Regular cardiac myocyte (primary cell): ENCODE measurements at places on chromosomes 11 and 22. TPM values are rescaled to one million over a fixed set of nuclear protein-coding genes. Genes with fewer than 3 reads are reported as not detected.

SLC25A18 gene
- total RNA-seq = under 0.01 TPM in 1 of 2 replicates, not detected in the other

FADS2 gene
- total RNA-seq = 57.5 and 125 TPM in 2 replicates

LINC01488 gene
- total RNA-seq = under 0.01 TPM in 1 of 2 replicates, not detected in the other

CTTN gene
- total RNA-seq = 405 and 436 TPM in 2 replicates

KRTAP5-2 gene
- total RNA-seq = not detected in 2 replicates

KCNC1 gene
- total RNA-seq = not detected in 2 replicates

OR8A1 gene
- not detected in 2 replicates for total RNA-seq

NXPE4 gene
- not detected in 2 replicates for total RNA-seq

GAS2L1 gene
- 7.6 and 12.5 TPM in 2 replicates for total RNA-seq

PDE2A gene
- 1.3 and 3.4 TPM in 2 replicates for total RNA-seq

OR52I2 gene
- total RNA-seq = not detected in 2 replicates

MPPED2 gene
- total RNA-seq = not detected in 2 replicates

NAP1L4 gene
- total RNA-seq = 91.9 and 153 TPM in 2 replicates

ARHGEF17 gene
- 25.4 and 42.0 TPM in 2 replicates for total RNA-seq

CSNK2A3 gene
- 1.4 and 1.9 TPM in 2 replicates for total RNA-seq

SPTBN2 gene
- 3.3 and 13.8 TPM in 2 replicates for total RNA-seq

TCN1 gene
- total RNA-seq = not detected in 2 replicates

NFRKB gene
- 16.3 and 18.3 TPM in 2 replicates for total RNA-seq

NRIP3 gene
- total RNA-seq = 16.6 and 28.2 TPM in 2 replicates

SYCE3 gene
- total RNA-seq = not detected in 2 replicates

SCUBE2 gene
- 1.2 and 1.7 TPM in 2 replicates for total RNA-seq

OTOG gene
- total RNA-seq = not detected in 2 replicates

MGAT3 gene
- total RNA-seq = 1.3 and 3.1 TPM in 2 replicates

APOL1 gene
- total RNA-seq = 28.0 and 85.1 TPM in 2 replicates

GRAP2 gene
- total RNA-seq = under 0.01 TPM in 1 of 2 replicates, not detected in the other

MS4A12 gene
- total RNA-seq = not detected in 2 replicates

APOBEC3H gene
- 0.19 and 1.1 TPM in 2 replicates for total RNA-seq

TTC36 gene
- total RNA-seq = 0.58 and 1.7 TPM in 2 replicates

IL17REL gene
- total RNA-seq = not detected in 2 replicates

NRGN gene
- total RNA-seq = 0.28 and 0.77 TPM in 2 replicates

P2RY2 gene
- 0.28 and 0.38 TPM in 2 replicates for total RNA-seq

NFAM1 gene
- not detected in 2 replicates for total RNA-seq

NCR3LG1 gene
- 3.1 TPM in 2 replicates for total RNA-seq

CCND1 gene
- total RNA-seq = 1,108 and 1,397 TPM in 2 replicates

MN1 gene
- total RNA-seq = 1.3 and 3.1 TPM in 2 replicates

GLYAT gene
- not detected in 2 replicates for total RNA-seq

MYRF gene
- total RNA-seq = 1.3 and 2.0 TPM in 2 replicates

CNTF gene
- total RNA-seq = 1.1 and 1.2 TPM in 2 replicates

CARD18 gene
- total RNA-seq = not detected in 2 replicates

ARHGAP8 gene
- total RNA-seq = 0.28 TPM in 1 of 2 replicates, not detected in the other

RAB38 gene
- 0.28 and 1.7 TPM in 2 replicates for total RNA-seq

TEX54 gene
- total RNA-seq = not detected in 2 replicates

OR4A16 gene
- not detected in 2 replicates for total RNA-seq

RAD9A gene
- 3.3 and 6.2 TPM in 2 replicates for total RNA-seq
